Fibroblast of lung (primary cell): ENCODE measurements at places on chromosomes 2 and 18.

DNA sequence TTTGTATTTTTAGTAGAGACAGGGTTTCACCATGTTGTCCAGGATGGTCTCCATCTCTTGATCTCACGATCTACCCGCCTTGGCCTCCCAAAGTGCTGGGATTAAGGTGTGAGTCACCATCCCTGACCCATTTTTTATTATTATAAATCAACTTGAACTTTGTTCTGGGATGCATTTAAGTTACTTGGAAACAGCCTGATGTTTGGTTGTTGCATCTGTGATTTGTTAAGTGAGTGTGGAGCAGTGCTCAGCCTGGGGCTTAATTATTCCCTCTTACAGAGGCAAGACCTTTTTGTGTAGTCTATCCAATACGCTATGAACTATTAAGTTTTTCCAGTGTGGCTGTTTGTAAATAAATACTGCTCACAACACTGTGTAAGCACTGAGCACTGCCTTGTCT is 32.6 kb downstream of the MTA3 start:
- H3K36me3 ChIP-seq, result no peaks in the 10 kb centered on the region
- no peak overlapping the region for H3K27ac ChIP-seq
- H3K4me3 ChIP-seq, result no peak overlapping the region
- DNase-seq, result peak; percentile 5
- H3K27me3 ChIP-seq, result no peaks in the 10 kb centered on the region

DNA sequence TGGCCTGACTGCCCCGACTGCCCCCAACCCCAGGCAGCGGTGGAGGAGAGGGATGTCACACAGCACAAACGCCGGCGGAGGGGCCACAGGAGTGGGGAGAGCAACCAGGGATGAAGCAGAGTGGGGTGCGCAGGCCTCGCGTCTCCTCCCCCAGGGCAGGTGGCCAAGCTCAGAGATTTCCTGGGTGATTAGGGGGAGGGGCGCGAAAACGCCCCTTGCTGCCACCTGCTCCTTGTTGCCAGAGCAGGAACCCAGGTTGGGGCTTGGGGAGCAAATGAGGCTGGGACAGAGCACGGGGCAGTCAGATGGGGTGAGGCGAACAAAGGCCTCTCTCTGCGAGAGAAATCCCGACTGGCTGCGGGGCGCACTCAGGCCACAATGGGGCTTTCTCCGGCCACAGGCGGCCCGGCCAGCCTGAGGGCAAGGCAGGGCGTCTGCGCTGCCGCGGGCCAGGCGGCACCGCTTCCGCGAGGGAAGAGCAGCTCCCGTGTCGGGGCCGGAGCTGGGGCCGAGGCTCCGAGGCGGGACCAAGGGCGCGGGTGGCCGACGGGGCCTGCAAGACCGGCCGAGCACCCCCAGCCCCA is 11.5 kb downstream of the TEX44 start:
- no peaks in the 10 kb centered on the region for H3K27me3 ChIP-seq
- no peak for DNase-seq
- H3K36me3 ChIP-seq, result no peaks in the 10 kb centered on the region
- peak overlapping the region; percentile 99 for H3K27ac ChIP-seq

DNA sequence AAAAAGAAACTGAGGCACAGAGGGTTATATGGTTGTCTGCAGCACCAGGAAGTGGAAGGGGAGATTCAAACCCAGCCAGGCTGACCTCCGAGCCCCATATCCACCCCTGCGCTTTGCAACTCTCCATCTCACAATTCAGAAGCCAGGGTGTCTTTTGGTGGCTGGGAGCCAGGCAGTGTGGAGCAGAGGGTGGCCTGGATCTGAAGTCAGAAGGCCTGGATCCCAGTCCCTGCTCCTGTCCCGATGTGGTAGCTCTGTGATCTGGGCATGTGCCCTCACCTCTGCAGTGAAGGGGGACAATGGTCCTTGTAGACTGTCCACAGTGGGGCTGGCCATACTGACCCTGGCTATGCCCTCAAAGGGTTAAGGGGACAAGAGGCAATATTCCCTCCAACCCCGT is 57.0 kb downstream of the CIB4 start:
- peaks cover 13% of the 10 kb centered on the region for H3K27me3 ChIP-seq
- H3K36me3 ChIP-seq, result no peaks in the 10 kb centered on the region
- no peak overlapping the region for H3K27ac ChIP-seq
- DNase-seq, result no peak

GRCh38 chr2:138333121-138333520 is 168.4 kb upstream of the SPOPL start:
- H3K4me3 ChIP-seq, result no peak overlapping the region
- no peaks in the 10 kb centered on the region for H3K36me3 ChIP-seq
- DNase-seq, result no peak
- H3K27ac ChIP-seq, result no peak overlapping the region
- H3K27me3 ChIP-seq, result no peaks in the 10 kb centered on the region
- no peaks in the 10 kb centered on the region for H3K4me1 ChIP-seq

DNA sequence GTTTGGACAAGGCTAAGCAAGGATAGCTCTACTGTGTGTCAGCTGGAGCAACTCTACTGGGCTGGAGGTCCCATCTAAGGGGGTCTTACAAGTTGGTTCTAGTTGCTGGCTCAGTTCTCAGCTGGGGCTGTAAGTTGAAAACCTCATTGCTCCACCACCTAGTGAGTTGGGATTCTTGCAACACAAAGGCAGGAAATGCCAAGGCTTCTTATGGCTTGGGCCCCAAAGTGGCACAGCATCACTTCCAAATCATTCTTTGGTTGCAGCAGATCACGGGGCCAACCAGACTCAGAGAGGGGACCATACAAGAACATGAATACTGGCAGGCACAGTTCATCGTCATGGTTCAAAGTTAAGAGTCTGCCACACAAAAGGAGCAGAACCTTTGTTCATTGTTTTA is 332.7 kb downstream of the LRRTM1 start:
- no peaks in the 10 kb centered on the region for H3K36me3 ChIP-seq
- H3K4me1 ChIP-seq, result no peaks in the 10 kb centered on the region
- H3K27ac ChIP-seq, result no peak overlapping the region
- DNase-seq, result no peak

DNA sequence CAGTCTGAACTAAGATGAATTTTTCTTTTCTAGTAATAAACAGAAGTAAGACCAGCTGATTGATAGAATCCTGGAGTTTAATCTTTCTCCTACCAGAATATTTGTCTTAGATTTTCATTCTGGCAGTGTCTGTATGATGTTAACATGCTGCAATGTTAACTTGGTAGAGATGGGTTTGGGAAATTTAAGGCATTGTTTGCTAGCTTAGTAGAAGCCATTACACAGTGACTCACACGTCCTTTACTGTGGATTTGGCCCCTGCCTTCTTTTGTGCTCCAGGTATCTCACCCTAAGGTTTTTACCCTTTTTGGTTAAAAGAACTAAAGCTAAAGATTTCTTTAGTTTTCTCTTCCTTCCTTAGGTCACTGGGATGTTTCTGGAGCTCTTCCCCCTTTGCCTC is 84.1 kb downstream of the SPTBN1 start:
- H3K4me3 ChIP-seq, result no peak overlapping the region
- H3K27me3 ChIP-seq, result no peaks in the 10 kb centered on the region
- no peaks in the 10 kb centered on the region for H3K4me1 ChIP-seq
- H3K27ac ChIP-seq, result no peak overlapping the region
